ENCODE measurements at places on chromosomes 12 and 14. TPM values are rescaled to one million over a fixed set of nuclear protein-coding genes. Genes with fewer than 3 reads are reported as not detected.

GRCh38 chr12:75508159-75508558 is 3.2 kb downstream of the KRR1 start:
- peaks cover 38% of the 10 kb centered on the region for H3K4me1 ChIP-seq
- no peak overlapping the region for H3K4me3 ChIP-seq
- H3K36me3 ChIP-seq: peaks cover 37% of the 10 kb centered on the region
- H3K27me3 ChIP-seq: no peaks in the 10 kb centered on the region

DNA sequence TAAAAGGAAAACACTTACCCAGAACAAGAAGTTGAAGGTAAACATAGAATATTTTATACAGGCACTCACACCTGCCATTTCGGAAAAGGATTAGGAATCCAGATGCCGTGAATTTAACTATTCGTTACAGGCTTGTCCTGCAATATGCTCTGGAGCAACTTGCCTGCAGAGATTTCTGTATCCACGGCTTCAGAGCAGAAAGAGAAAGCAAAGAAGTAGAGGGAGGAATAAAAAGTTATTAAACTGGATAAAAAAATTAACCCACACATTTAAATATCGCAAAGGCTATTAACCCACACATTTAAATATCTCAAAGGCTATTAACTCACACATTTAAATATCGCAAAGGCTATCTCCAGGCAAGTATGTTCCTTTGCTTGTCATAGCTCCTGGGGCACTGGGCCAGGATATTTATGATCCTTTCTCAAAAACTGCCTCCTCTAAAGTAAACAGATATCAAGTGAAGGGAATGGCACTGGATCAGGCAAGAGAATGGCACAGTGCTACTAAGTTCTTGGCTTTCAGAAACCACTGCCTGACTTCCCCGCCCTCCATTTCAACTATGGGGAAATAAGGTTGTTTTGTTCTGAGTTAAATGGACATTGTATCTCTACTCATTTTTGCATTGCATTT is at the start of gene TSPAN8:
TSS of gene TSPAN8 (minus strand) at position 399 of the 633 bp plus-strand sequence. CDS start at position 78, 321 bp downstream.
- no peaks in the 10 kb centered on the region for H3K4me1 ChIP-seq
- no peak for DNase-seq
- no peaks in the 10 kb centered on the region for H3K27me3 ChIP-seq
- H3K4me3 ChIP-seq: no peak within 1 kb of the TSS

- no peak for DNase-seq
- H3K27me3 ChIP-seq: no peaks in the 10 kb centered on the region
- no peaks in the 10 kb centered on the region for H3K36me3 ChIP-seq
- H3K4me1 ChIP-seq: no peaks in the 10 kb centered on the region
- H3K27ac ChIP-seq: no peak overlapping the region
- no peak overlapping the region for H3K4me3 ChIP-seq
These were observed 91.2 kb downstream of the CEP128 start for GRCh38 chr14:80850197-80850814.

- no peaks in the 10 kb centered on the region for H3K36me3 ChIP-seq
- H3K4me3 ChIP-seq: no peak overlapping the region
- no peak overlapping the region for H3K27ac ChIP-seq
- DNase-seq: no peak
- H3K27me3 ChIP-seq: no peaks in the 10 kb centered on the region
These were observed 171.6 kb downstream of the KSR2 start for GRCh38 chr12:117797202-117797601.

GRCh38 chr12:96234591-96235483 is 40.7 kb downstream of the ELK3 start:
- peaks cover 35% of the 10 kb centered on the region for H3K36me3 ChIP-seq
- peaks cover 54% of the 10 kb centered on the region for H3K4me1 ChIP-seq
- H3K4me3 ChIP-seq: no peak overlapping the region

DNA sequence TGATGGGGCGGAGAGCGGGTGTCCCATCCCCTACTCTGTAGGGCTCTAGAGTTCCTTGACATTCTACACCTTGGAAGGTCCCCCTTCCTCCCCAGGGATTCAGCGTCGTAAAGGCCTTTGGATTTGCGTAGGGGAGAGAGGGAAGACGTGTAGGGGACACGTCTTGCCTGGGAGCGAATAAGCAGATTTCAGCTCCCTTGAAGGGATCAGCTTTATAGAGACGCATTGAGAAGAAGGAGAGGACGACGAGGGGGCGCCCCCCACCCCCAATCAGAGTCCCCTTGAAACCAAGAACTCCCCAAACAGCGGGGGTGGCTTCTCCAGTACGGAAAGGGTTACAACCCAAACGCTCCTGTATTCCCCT is 324 bp downstream of the CALCOCO1 start:
- H3K4me3 ChIP-seq: peak overlapping the region; percentile 91
- peaks cover 31% of the 10 kb centered on the region for H3K4me1 ChIP-seq
- H3K27ac ChIP-seq: peak overlapping the region; percentile 95
- H3K27me3 ChIP-seq: no peaks in the 10 kb centered on the region
- no peak for DNase-seq
- H3K36me3 ChIP-seq: peaks cover 6% of the 10 kb centered on the region

DNA sequence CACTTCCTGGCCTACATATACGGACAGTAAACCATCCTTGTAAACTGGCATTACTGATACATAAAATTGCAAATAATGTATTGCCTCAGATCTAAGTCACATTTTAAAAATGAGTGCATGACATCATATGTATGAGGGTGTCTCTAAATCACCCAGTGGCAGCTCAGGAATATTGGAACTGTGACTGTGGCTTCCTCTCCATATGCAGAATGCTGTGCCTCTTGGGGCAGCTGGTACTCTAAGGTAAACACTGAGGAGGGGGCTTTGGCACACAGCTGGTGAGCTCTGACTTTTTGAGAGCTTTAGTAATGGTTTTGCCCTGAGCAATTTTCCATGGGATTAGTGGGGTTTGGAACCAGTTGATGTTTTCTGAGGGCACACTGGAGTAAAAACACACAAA is 263.7 kb downstream of the BMP4 start:
- no peak overlapping the region for H3K27ac ChIP-seq
- DNase-seq: no peak
- H3K4me3 ChIP-seq: no peak overlapping the region
- no peaks in the 10 kb centered on the region for H3K27me3 ChIP-seq
- H3K36me3 ChIP-seq: no peaks in the 10 kb centered on the region
- H3K4me1 ChIP-seq: no peaks in the 10 kb centered on the region

- H3K4me1 ChIP-seq: no peaks in the 10 kb centered on the region
- no peak overlapping the region for H3K27ac ChIP-seq
- H3K4me3 ChIP-seq: no peak overlapping the region
- H3K36me3 ChIP-seq: peaks cover 28% of the 10 kb centered on the region
These were observed 11.7 kb downstream of the HSP90AA1 start for GRCh38 chr14:102075155-102075554.

- no peaks in the 10 kb centered on the region for H3K36me3 ChIP-seq
- H3K4me1 ChIP-seq: no peaks in the 10 kb centered on the region
- H3K27ac ChIP-seq: no peak overlapping the region
- no peak overlapping the region for H3K4me3 ChIP-seq
These were observed 72.7 kb downstream of the EFCAB11 start for GRCh38 chr14:89881839-89882238.

DNA sequence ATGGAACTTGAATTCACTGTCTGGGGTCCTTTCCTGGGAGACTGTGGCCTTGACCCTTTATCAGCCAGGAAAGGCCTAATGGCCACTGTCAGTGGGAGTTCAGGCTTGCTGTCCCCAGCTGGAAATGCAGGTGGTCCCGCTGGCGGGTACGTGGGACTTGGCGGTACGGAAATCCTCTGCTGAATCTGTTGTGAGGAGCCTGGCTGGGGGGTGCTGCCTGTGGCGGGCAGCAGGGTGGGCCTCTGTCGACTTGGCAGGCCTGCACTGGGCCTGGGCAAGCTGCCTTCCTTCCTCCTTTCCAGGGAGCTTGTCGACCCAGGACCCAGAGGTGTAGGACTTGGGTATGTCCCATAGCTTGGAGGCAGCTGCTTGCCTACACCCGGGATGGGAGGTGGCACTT is 26.3 kb downstream of the ZFYVE21 start:
- no peak overlapping the region for H3K27ac ChIP-seq
- DNase-seq: no peak
- H3K27me3 ChIP-seq: no peaks in the 10 kb centered on the region

- H3K4me1 ChIP-seq: no peaks in the 10 kb centered on the region
- H3K27me3 ChIP-seq: no peaks in the 10 kb centered on the region
- H3K4me3 ChIP-seq: no peak overlapping the region
- H3K36me3 ChIP-seq: no peaks in the 10 kb centered on the region
- no peak for DNase-seq
- H3K27ac ChIP-seq: no peak overlapping the region
These were observed 153.3 kb downstream of the SLCO1B3 start for GRCh38 chr12:20963762-20964161.

GRCh38 chr12:69658203-69658602 is 40.9 kb downstream of the BEST3 start:
- H3K4me3 ChIP-seq: no peak overlapping the region
- no peak for DNase-seq
- H3K27me3 ChIP-seq: peaks cover 20% of the 10 kb centered on the region
- no peaks in the 10 kb centered on the region for H3K36me3 ChIP-seq
- H3K27ac ChIP-seq: no peak overlapping the region

- H3K4me3 ChIP-seq: no peak overlapping the region
- DNase-seq: no peak
- peaks cover 2% of the 10 kb centered on the region for H3K4me1 ChIP-seq
- H3K27me3 ChIP-seq: no peaks in the 10 kb centered on the region
- H3K36me3 ChIP-seq: peaks cover 40% of the 10 kb centered on the region
These were observed 53.4 kb downstream of the SLC16A7 start for GRCh38 chr12:59649203-59649602.

- peaks cover 14% of the 10 kb centered on the region for H3K27me3 ChIP-seq
- H3K36me3 ChIP-seq: no peaks in the 10 kb centered on the region
- H3K4me3 ChIP-seq: no peak overlapping the region
- DNase-seq: no peak
- H3K4me1 ChIP-seq: peaks cover 45% of the 10 kb centered on the region
- H3K27ac ChIP-seq: peak overlapping the region; percentile 5
These were observed 3.8 kb downstream of the ASIC1 start for GRCh38 chr12:50061171-50061570.

GRCh38 chr12:54053751-54054741 is at the start of gene HOXC4:
Gene HOXC4 (plus strand): TSS chr12:54053835. CDS start chr12:54053923, 88 bp downstream.
- DNase-seq: no peak
- peaks cover 93% of the 10 kb centered on the region for H3K27me3 ChIP-seq
- H3K4me3 ChIP-seq: peak within 1 kb of the TSS; percentile 48
- H3K27ac ChIP-seq: peak within 1 kb of the TSS; percentile 69

DNA sequence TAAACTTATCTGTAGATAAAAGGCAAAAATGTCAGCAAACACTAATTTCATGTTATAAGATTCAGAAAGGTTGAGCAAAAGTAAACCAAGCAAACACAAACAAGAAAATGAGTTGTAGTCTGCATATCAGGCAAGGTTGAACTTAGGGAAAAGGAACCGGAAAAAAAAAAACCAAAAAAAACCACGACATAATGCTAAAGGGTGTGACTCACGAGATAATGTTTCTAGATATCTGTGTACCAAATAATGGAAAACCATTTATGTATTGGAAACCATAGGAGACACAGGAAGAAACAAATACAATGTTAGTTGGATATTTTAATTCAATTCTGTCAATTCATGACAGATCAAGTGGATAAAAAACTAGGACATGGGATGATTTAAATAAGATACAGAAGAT is 60.5 kb downstream of the GPATCH2L start:
- H3K27me3 ChIP-seq: no peaks in the 10 kb centered on the region
- no peak for DNase-seq
- no peaks in the 10 kb centered on the region for H3K4me1 ChIP-seq
- no peaks in the 10 kb centered on the region for H3K36me3 ChIP-seq
- no peak overlapping the region for H3K4me3 ChIP-seq

GRCh38 chr14:44846232-44846824 is 115.4 kb downstream of the KLHL28 start:
- H3K36me3 ChIP-seq: no peaks in the 10 kb centered on the region
- H3K27me3 ChIP-seq: peaks cover 11% of the 10 kb centered on the region
- no peaks in the 10 kb centered on the region for H3K4me1 ChIP-seq
- H3K4me3 ChIP-seq: no peak overlapping the region
- no peak overlapping the region for H3K27ac ChIP-seq

DNA sequence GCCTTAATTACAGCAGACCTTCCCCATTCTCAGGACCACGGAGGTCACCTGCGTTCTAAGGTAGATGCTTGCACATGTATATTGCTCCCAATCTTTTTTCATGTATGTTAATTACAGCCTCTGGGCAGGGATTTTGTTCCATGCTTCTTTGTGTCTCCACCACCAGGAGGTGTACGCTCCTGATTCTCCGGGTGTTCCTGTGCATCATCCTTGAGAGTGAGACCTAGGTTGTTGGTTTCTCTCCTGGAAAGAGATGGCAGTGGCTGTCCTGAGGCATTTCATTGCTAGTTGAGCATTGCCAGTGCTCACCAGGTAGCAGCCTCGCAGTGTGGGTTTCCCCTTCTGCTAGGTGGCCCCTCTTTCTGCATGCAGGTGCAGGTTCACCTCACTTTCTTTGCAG is 52.8 kb downstream of the KCNK13 start:
- no peaks in the 10 kb centered on the region for H3K36me3 ChIP-seq
- H3K27me3 ChIP-seq: peaks cover 29% of the 10 kb centered on the region
- H3K4me3 ChIP-seq: no peak overlapping the region
- H3K27ac ChIP-seq: no peak overlapping the region
- DNase-seq: no peak

DNA sequence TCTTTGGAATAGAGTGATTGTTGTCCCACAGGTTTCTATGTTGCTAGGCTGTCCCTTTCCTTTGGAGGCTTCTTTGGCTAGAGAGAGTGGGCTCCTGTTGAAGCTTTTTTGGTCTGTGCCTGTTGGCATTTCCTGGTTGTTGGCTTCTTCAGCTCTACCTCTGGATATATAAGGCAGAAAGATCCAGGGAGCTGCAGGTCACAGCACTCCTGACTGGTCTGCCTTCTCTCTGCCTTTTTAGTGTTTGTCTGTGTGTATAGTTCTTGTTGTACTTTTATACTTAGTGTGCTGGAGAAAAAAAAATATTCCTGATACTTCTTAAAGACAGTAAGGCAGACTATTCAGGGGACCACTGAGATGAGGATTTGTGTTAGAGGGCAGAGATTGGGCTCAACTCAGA is 202.7 kb downstream of the FBXL14 start:
- H3K27me3 ChIP-seq: no peaks in the 10 kb centered on the region
- DNase-seq: no peak

DNA sequence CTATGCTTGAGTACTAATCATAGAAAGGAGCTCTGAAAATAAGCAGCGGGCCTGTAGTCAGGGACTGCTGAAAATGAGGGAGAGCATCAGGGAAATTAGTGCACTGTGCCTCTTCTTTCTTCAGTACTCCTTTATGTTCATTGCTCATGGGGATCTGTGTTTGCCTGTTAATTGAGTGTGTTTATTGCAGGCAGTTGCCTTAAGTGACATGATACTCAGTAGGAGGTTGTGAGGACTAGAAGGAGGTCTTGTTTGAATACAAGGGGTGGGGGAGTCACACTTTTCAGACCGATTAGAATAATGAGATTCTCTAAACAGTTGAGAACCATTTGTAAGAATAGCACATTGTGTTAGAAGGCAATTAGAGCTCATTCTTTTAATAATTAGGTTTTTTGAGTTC is 102.6 kb upstream of the SLCO1C1 start:
- no peak overlapping the region for H3K4me3 ChIP-seq
- H3K27me3 ChIP-seq: no peaks in the 10 kb centered on the region
- H3K36me3 ChIP-seq: no peaks in the 10 kb centered on the region
- DNase-seq: no peak
- no peak overlapping the region for H3K27ac ChIP-seq

Gene ENDOU
- total RNA-seq: not detected

Gene MIPOL1
- not detected for total RNA-seq

Gene MIP
- total RNA-seq: not detected

Gene WNT1
- total RNA-seq: 0.17 TPM

Gene FOXJ2
- 21.4 TPM for total RNA-seq

Gene SLC4A8
- total RNA-seq: 2.9 TPM

Gene ANG
- 1.6 TPM for total RNA-seq

Gene PTPRB
- not detected for total RNA-seq

Gene KRT83
- total RNA-seq: not detected

Gene HSPA2
- total RNA-seq: 2.2 TPM

Gene TAS2R50
- 0.60 TPM for total RNA-seq

Gene PTPRR
- not detected for total RNA-seq

Gene E2F7
- 32.6 TPM for total RNA-seq

Gene SMCO2
- 0.22 TPM for total RNA-seq

Gene ZC3H14
- 46.8 TPM for total RNA-seq

Gene C12orf50
- total RNA-seq: not detected
